NCI-H345 (cell line): ENCODE measurements at places on chromosomes 3 and 15.

DNA sequence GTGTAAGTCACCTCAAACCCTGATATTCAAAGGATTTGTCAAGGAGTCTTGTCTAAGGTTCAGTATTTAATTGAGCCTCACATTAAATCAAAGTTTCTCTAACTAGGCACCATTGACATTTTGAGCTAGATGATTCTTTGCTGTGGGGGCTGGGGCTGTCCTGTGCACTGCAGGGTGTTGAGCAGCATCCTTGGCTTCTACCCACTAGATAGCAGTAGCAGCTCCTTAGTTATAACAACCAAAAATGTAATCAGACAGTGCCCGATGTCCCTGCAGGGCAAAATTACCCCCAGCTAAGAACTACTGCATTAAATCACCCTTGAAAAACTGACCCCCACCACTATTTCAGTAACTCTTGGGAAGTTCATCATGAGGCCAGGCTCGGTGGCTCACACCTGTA, 17.3 kb upstream of the ATP13A3 start:
- no peak for DNase-seq

GRCh38 chr3:177150218-177150916, 46.9 kb downstream of the TBL1XR1 start:
- DNase-seq, result no peak

GRCh38 chr15:89530976-89531375, 34.6 kb upstream of the RHCG start:
- DNase-seq, result no peak

DNA sequence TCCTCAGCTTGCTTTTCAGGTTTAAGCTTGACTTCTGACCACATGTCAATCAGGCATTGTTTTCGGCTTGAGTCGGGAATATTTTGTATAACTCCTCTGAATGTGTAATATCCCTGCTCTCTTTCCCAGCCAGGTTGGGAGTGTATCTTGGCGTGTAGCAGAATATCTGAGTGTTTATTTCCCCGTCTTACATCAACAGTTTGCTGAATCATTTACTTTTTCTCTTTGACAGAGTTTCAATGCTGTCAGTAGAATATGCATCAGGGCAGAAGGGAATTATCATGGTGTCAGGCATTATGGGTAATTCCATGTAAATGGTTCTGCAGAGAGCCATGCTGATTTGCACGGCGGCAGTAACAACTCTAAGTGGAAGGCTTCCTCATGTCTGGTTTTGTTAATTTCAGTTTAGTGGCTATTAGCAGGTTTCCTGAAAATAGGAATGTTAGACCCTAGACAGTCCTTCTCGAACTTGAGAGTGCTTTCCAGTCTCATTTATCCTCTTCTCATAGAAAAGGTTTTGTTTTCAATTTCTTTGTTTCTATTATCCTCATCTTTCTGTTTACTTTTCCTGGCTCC, 566.3 kb downstream of the AGBL1 start:
- DNase-seq, result peak; percentile 34

GRCh38 chr3:44970926-44971490, 5.0 kb downstream of the ZDHHC3 start:
- DNase-seq, result no peak

- DNase-seq, result no peak
Measured at GRCh38 chr15:89175617-89176191, 45.7 kb downstream of the RLBP1 start.

- DNase-seq, result no peak
Measured at GRCh38 chr3:81476692-81477091, 284.8 kb downstream of the GBE1 start.

DNA sequence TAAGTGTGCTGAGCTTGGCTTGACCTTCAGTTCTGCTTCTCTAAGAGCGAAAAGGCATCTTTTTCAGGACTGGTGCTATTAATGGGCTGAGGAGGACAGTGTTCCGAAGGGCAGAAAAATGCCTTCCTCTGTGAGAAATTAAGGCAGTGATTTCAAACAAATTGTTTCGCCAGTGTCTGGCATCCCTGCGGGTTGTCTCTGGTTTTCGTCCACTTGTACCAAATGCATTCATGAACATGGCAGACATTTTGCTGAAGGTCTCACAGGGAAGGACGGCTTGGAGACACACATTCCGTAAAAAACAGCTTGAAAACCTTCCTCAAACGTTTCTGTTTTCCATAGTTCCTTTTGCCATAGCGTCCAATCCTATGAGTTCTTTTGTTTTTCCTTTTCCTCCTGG, 57.1 kb downstream of the CEMIP start:
- DNase-seq, result no peak

GRCh38 chr3:81302045-81302444, 459.4 kb downstream of the GBE1 start:
- DNase-seq, result peak; percentile 18

- DNase-seq, result no peak
Measured at GRCh38 chr3:155372281-155372680, 78.8 kb upstream of the STRIT1 start.

GRCh38 chr3:47849699-47850563, 47.0 kb downstream of the DHX30 start:
- no peak for DNase-seq

GRCh38 chr15:67833710-67834511, 5.9 kb downstream of the RNU6-1 start:
- no peak for DNase-seq

DNA sequence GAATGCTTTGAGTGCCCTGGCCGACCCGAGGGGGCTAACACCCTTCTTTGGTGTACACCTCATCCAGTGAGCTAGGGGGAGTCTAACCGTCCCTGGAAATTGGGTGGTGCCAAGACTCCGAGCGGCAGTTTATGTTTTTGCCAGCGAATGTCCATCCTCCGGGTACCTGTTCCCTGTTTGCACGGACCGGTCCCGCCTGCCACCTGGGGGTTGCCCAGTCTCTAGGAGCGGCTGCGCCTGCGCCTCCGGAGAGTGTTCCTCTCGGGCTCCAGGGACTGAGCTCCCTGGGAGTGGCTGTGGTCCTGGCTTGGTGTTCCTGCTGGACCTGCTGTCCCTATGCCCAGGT, 913 bp upstream of the WNT7A start:
- no peak for DNase-seq

GRCh38 chr3:10475983-10476382, 29.4 kb downstream of the ATP2B2 start:
- DNase-seq, result no peak

DNA sequence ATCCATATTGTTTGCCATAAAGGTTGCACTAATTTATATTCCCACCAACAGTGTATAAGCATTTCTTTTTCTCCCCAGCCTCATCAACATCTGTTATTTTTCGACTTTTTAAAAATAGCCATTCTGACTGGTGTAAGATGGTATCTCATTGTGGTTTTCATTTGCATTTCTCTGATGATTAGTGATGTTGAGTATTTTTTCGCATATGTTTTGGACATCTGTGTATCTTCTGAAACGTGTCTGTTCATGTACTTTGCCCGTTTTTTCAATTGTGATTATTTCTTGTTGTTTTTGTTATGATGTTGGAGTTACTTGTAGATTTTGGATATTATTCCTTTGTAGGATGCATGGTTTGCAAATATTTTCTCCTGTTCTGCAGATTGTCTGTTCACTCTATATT, 46.5 kb downstream of the TP63 start:
- no peak for DNase-seq

GRCh38 chr15:48086133-48086532, 34.7 kb upstream of the SLC24A5 start:
- DNase-seq, result no peak

DNA sequence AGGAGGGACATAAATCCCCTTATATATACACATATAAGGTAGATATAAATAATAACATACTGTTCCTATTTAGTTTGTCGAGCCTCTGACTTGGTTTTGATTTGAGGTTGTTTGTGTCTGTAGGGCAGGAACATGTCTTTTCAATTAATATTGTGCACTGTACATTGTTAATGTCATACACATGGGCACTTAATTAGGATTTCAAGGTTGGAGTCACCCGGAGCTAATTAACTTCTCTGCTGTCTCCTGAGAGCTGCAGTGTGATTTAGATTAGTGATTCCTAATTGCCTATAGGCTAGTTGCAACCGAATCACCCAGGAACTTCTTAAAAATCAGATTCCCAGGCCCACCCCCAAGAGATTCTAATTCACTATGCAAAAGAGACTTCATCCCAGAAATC, 50.4 kb upstream of the FILIP1L start:
- no peak for DNase-seq

GRCh38 chr3:134473868-134474546, 11.8 kb downstream of the ANAPC13 start:
- peak; percentile 62 for DNase-seq

DNA sequence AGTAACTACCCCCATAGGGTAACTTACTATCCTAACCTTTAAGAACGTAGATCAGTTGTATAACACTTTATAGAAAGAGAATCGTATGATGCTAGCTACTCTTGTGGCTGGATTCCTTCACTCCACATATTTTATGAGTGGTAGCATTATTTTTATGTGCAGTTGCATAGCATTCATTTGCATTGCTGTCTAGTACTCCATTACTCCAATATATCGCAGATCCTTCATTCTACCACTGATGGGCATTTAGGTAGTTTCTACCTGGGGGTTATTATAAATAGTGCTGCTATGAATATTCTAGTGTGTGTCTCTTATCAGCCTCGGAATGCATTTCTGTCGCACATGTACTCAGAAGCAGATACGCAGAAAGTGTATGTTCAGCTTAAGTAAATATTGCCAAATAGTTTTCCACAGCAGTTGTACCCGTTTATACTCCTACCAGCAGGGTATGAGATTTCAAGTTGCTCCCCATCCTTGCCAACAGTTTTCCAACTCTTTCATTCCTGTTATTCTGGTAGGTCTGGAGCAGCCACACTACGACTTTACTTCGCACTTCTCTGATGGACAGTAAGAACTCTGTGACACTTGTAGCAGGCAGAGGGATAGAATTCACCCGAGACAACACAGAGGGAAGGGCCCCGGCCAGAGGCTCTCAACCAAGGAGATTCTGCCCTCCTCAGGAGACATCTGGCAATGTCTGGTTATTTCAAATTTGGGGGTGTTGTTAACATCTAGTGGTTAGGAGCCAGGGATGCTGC, 9.8 kb upstream of the VGLL4 start:
- no peak for DNase-seq

- peak; percentile 35 for DNase-seq
Measured at GRCh38 chr15:41877631-41878354, 16.1 kb downstream of the SPTBN5 start.

DNA sequence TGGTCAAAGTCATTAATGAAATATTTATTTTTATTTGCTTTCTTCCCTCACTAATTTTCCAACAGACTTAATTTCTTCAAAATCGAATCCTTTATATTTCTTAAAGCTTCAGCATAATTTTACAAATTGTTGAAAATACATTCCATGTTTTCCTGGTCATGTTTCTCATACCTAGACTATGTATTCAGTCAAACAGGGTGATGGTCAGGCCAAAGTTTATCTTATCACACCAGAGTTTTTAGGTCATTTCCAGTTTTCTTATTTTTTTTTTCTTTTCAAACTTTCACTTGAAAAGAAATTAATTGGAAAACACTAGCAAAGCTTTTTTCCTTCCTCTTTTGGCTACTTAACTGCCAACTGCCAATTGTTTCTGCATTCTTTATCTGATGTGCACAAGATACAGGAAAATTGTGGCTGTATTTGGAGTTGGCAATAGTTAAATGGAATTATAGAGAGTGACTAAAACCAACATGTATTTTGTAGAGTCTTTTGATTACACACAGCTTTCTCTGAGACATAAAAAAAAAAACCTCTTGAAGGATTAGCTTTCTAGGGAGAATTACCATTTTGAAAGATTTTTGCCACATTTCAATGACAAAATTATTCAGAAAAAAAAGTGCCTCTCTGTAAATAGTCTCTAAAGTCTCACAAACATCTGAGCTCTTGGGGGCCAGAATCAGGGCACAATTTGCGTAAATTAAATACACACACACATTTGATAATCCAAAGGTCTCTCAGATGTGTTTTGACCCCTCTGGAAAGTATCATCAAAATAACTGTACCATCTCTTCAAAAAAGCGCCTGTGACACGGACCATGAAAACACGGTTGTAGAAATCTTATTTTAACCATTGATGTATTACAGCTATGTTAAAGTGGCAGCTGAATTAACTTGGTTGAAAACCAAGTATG, 603.2 kb upstream of the KCNMB2 start:
- DNase-seq, result no peak

GRCh38 chr3:44065311-44066094, 176.2 kb upstream of the TOPAZ1 start:
- DNase-seq, result peak; percentile 45

GRCh38 chr3:22392859-22393258, 641.8 kb upstream of the ZNF385D start:
- no peak for DNase-seq

- no peak for DNase-seq
Measured at GRCh38 chr3:143865302-143865701, 17.0 kb upstream of the SLC9A9 start.

DNA sequence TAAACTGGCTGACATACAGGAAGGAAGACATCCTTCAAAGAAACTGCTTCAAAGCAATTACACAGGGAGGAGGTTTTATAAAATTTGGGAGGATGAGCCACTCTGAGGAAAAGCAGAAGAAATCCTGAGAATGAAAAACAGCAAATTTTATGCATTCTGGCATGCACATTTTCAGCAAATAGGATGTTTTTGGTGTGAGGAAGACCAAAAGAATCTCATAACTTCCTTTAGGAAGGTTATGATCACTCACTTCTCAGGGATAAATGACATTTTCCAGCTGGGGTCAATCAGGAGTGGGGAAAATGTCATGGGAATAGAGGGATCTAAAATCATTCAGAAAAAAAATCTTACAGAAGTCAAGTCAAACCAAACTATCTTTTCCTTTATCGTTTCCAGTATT, 371.7 kb upstream of the CNTN6 start:
- DNase-seq, result no peak

DNA sequence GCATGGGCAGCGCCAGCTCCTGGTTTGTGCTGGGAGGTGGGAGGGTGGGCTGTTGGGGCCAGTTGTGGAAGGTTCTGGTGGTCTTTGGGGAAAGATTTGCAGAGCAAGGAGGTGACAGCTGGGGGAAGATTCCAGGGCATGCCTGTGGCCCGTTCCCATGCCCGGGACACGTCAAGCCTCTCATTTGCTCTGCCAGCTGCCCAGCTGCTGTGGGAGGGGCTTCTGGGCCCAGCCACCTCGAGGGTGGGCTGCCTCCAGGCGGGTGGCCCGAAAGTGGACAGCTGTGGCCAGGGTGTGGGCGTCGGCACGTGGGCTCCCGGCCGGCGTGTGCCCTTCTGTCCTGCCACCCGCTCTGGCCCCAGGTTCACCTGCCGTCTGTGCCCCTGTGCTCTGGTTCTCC, 17.2 kb downstream of the PLXNA1 start:
- DNase-seq, result no peak

- no peak for DNase-seq
Measured at GRCh38 chr3:138818185-138818860, 16.4 kb downstream of the PIK3CB start.

DNA sequence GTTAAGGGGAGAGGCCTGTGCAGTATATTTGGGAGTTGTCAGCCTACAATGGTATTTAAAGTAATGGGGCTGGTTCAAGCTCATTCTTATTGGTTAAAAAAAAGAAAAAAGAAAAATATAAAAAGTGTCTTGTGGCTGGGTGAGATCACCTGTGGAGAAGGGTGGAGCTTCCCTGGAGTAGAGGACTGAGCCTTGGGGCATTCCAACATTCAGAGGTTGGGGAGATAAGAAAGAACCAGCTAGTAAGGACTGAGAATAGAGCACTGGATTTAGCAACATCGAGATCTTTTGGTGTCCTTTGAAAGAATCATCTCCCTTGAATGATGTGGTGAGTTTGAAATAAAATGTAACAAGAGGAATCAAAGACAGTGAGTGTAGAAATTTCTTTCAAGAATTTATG, 5.2 kb downstream of the SLC49A4 start:
- DNase-seq, result no peak
